ENCODE measurements at places on chromosomes 1 and 21. TPM values are rescaled to one million over a fixed set of nuclear protein-coding genes. Genes with fewer than 3 reads are reported as not detected.

RYR2 gene
- total RNA-seq: 8.0 TPM

HPDL gene
- 20.7 TPM for total RNA-seq

BEND5 gene
- total RNA-seq: 0.75 TPM

CFAP45 gene
- 2.5 TPM for total RNA-seq

LINGO4 gene
- not detected for total RNA-seq
